Activated gamma-delta T cell treated with Interleukin-2 at 50 U/mL for 16 hours (primary cell): ENCODE measurements at places on chromosomes 1 and 21.

GRCh38 chr1:208569181-208569580 lies 325.0 kb upstream of the PLXNA2 start:
- DNase-seq = no peak

DNA sequence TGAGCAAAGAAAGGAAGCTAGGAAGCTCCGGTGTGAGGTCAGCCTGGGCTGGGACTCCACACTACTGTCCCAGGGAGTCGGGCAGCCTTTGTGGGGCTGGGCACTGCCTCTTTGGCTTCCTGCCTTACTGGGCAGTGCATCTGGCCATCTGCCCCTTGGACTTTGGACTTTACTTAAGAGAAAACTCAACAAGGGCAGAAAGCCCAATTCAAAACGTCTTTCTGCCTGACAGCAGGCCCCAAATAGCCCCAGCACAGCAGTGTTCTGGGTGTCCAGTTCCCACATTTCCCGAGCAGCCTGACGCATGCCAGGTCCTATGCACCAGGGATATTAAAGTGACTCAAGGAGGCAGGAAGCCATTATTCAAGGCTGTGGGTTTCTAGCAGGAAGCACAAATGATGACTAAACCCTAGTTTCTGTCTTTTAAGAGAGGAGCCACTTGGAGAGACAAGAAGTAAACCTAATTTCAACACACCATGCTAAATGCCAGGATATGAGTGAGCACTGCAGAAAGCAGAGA lies 37.9 kb upstream of the EDEM3 start:
- no peak for DNase-seq

GRCh38 chr1:155910621-155911121 lies 478 bp downstream of the RIT1 start:
- no peak for DNase-seq

- DNase-seq = no peak
These were observed 43.6 kb downstream of the CTTNBP2NL start for GRCh38 chr1:112439592-112439991.

DNA sequence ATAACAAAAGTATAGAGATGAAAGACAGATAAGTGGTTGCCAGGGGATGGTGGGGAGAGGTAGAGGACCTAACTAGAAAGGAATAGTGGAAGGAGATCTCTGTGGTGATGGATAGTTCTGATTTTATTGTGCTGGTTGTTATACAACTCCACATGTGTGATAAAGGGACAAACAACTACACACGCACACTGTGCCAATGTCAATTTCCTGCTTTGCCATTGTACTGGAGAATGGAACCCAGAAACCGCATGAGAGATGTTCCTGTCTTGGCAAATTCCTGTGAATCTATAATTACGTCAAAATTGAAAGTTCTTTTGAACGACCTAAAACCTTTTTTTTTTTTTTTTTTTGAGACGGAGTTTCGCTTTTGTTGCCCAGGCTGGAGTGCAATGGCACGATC lies 11.0 kb downstream of the TNFRSF9 start:
- DNase-seq = no peak

DNA sequence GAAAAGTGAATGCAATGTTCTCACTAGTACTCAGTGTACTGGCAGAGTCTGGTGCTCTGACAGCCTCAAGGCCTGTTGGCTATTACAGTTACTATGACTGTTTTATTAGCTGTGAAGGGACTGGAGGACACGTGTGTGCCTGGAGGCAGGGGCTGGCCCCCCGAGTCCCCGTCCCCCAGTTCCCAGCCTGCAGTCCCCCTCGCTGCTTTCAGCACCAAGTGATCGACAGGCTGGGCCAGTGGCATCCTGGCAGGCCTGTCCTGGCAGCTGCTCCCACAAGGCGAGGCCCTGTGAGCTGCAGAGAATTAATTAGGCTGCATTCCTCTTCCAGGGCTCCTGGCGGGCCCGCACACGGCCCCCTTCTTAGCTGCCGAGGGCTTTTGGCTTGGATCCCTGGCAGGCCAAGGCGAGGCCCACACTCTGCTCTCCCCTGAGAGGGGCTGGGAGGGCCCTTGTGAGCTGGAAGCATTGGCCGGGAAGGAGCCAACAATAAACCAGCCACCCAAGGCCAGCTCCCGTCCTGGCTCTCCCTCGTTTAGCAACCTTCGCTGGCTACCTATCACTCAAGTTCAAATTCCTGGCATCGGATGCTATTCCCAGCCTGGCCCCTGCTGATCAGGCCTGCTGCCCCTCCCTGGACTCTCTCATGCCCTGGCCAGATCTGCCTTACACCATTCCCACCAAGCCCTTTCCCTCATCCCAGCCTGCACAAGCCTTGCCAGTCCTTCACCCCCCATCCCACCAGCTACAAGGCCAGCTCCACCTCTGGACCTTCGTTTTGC lies 9.8 kb downstream of the EDN2 start:
- DNase-seq = no peak

DNA sequence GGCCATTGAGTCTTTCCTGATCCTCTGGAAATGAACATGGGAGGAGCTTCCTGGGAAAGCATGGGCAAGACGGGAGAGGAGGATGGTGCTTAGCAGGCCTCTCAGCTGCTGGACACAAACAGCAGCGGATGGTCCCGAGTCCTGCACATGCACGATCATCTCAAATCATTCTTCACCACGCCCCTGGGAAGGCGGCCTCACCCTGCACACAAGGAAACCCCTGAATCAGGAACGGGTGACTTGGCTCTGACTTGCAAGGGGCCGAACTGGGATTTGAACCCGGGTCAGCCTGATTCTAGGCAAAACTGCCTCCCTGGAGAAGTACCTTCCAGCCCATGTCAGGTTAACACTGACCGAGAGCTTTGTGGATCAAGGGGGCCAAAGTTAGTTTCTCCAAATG lies 134.8 kb upstream of the WNT4 start:
- DNase-seq = no peak

GRCh38 chr21:32918478-32919120 lies 107.1 kb upstream of the OLIG2 start:
- DNase-seq = no peak

GRCh38 chr1:229217716-229218115 lies 53.2 kb upstream of the RAB4A start:
- DNase-seq = no peak

GRCh38 chr1:235952950-235953615 lies 86.4 kb upstream of the LYST start:
- DNase-seq = no peak

DNA sequence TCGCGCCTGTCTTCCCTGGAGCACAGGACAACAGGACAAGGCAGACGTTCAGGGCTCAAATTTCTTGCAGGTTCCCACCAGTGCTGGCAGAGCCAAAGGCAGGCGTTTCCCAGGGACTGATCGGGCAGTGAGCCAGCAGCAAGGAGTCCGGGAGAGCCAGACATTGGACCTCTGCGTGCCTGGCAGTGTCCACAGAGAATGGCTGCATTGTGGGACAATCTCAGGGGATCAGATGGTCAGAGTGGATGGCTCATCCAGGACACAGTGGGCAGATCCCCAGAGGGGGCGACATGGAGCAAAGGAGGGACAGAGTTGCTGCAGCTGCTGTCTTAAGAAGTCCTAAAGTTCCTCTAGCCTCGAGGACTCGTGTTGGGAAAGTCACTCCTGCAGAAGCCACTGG lies 4.6 kb downstream of the TMEM63A start:
- no peak for DNase-seq
